ENCODE measurements at places on chromosomes 4 and X. TPM values are rescaled to one million over a fixed set of nuclear protein-coding genes. Genes with fewer than 3 reads are reported as not detected.

DNA sequence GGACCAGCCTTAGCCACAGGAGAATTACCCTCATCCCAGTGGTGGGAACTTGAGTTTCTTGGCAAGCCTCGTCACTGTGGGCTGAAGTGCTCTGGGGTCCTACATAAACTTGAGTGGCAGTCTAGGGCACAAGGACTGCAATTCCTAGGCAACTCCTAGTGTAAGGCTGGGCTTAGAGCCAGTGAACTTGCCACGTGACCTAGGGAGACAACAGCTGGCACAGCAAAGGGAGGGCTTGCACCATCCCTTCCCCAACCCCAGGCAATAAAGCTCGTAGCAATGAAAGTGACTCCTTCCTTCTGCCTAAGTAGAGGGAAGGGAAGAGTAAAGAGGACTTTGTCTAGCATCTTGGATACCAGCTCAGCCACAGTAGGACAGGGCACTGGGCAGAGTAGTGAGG is 81.8 kb downstream of the TEX11 start:
- H3K4me1 ChIP-seq: no peaks in the 10 kb centered on the region
- no peak overlapping the region for H3K27ac ChIP-seq

DNA sequence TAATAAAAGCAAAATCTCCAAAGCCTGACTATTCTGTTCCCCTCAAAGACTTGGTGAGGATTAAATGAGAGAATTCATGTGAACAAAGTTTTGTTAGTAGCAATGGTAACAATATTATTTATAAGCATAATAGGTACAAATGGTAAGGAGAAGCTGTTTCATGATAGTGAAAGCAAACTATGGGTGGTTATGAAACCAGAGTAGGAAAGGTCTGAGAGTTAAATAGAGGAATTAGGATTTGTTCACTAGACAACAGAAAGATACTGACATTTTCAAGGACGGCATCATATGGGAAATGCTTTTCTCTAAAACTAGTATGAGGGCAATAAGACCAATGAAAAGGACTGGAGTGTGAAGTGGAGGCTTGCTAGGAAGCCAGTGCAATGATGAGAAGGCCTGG is 128.6 kb upstream of the FTHL17 start:
- DNase-seq: no peak
- no peaks in the 10 kb centered on the region for H3K36me3 ChIP-seq
- H3K4me3 ChIP-seq: no peak overlapping the region
- no peaks in the 10 kb centered on the region for H3K4me1 ChIP-seq
- no peak overlapping the region for H3K27ac ChIP-seq

DNA sequence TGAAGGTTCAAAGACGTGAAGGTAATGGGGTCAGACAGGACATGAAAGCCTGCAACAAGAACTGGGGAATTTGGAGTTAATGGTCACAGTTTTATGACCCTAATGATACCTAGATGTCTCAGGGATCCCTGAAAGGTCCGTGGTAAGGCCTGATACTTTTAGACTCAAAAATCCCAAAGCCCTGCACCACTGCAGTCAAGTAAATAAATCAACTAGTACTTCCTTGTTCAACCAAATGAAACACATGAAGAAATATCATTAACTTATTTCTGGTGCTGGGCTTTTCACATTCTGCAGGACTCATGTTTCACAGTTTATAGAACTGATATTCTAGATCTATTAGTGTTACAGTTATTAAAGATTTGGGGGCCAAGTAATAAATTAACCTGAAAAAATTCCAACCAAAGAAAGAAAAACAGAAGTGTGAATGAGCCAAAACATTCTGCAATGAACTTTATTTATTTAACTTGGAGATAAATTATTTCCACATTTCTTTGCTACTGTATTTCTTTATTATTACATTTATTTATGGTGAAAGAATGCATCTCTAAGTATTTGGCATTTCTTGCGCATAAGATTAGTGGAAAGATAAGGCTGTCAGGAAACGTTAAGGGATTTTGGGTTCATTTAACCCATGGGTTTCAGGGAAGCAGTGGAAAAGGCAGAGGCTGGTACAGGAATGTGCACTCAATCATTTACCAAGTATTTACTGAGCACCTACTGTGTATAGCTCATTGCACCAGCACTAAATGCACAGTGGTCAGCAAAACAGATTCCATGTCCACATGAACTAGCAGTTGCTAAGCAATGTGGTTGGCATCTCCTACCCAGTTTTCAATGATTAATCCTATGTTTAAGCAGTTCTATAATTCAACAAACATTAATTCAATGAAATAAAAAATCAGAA is 8.7 kb downstream of the WDFY3 start:
- H3K4me3 ChIP-seq: no peak overlapping the region
- H3K4me1 ChIP-seq: no peaks in the 10 kb centered on the region
- no peaks in the 10 kb centered on the region for H3K27me3 ChIP-seq
- no peaks in the 10 kb centered on the region for H3K36me3 ChIP-seq
- H3K27ac ChIP-seq: no peak overlapping the region
- no peak for DNase-seq

DNA sequence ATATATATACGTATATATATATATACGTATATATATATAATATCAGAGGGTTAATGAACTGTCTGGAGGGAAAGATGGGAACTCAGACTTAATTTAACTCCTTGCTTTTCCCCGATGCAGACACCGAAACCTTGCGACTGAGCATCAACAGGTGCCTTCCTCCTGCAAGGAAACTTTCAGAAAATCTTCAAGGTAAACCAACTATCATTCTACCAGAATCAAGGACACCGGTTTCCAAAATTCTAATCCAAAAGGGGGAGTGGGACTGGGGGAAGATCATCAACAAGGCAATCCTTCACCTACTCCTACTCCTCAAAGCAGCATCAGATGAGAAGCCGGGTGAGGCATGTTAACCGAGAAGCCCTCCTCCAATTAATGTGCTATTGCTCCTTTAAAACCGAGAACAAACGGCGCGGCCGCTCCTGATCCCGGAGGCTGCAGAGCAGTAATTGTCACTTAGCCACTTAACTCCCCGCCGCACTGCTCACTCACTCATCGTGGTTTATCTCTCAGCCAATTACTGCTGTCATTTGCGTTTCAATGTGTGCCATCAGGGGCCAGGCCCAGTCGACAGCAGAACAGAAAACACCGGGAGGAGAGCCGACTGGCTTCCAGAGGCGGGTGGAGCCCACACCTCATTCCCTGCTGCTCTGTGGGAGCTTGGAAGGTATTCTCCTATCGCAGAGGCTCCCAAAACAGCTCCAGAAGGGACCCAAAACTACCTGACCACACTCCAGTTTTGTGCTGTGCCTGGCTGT is 61.7 kb downstream of the MAML3 start:
- peak overlapping the region; percentile 7 for H3K4me3 ChIP-seq
- H3K4me1 ChIP-seq: peaks cover 3% of the 10 kb centered on the region
- peak overlapping the region; percentile 48 for H3K27ac ChIP-seq
- no peaks in the 10 kb centered on the region for H3K36me3 ChIP-seq

DNA sequence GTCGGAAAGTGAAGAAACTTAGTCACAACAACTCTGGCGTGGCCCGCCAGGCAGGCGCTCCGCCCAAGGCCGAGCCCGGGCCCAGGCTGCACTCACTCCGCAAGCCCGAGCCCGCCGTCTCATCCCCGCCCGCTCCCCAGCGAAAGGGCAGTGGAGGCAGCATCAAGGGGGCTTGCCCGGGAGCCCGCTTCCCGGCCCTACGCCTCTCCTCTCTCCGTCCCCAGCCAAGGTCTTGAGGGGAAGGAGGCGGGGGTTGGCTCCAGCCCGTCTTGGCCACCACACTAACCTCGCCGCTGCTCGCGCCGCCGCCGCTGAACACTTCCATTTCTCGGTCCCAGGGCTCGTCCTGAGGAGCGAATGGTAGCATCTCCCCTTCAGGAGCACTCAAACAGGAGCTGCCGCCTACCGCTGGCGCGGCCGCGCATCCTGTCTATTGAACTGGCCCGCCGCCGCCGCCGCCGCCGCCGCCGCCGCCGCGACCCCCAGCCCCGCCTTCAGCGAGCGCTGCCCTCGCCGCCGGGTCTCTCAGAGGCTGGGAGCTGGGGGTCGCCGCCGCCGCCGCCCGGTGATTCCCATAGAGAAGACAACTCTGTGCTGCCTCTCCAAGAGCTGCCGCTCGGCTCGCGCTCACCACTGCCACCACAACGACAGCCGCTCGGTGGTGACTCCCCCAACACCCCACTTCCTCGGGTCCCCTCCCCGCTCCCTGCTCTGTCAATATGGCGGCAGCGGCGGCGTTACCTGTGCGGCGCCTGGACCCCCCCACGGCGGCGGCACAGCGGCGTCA is at the start of gene RPS6KA6:
RPS6KA6 (minus strand) TSS at position 667 of the 787 bp plus-strand sequence; CDS start at position 367, 300 bp downstream.
- peak within 1 kb of the TSS; percentile 61 for H3K27ac ChIP-seq
- no peaks in the 10 kb centered on the region for H3K27me3 ChIP-seq
- peak within 1 kb of the TSS; percentile 49 for H3K4me3 ChIP-seq
- H3K36me3 ChIP-seq: no peaks in the 10 kb centered on the region
- no peaks in the 10 kb centered on the region for H3K4me1 ChIP-seq
- DNase-seq: peak; percentile 33

GRCh38 chr4:80268936-80269335 is 2.5 kb downstream of the FGF5 start:
- DNase-seq: no peak
- no peaks in the 10 kb centered on the region for H3K36me3 ChIP-seq
- H3K4me1 ChIP-seq: no peaks in the 10 kb centered on the region
- H3K4me3 ChIP-seq: no peak overlapping the region

- H3K4me1 ChIP-seq: no peaks in the 10 kb centered on the region
- no peak overlapping the region for H3K27ac ChIP-seq
- DNase-seq: no peak
- H3K27me3 ChIP-seq: no peaks in the 10 kb centered on the region
Measured at GRCh38 chr4:119227690-119228089, 15.2 kb downstream of the USP53 start.

GRCh38 chrX:87299563-87300160 is 217.9 kb upstream of the KLHL4 start:
- no peak overlapping the region for H3K27ac ChIP-seq
- no peaks in the 10 kb centered on the region for H3K4me1 ChIP-seq
- DNase-seq: no peak
- no peaks in the 10 kb centered on the region for H3K27me3 ChIP-seq
- H3K4me3 ChIP-seq: no peak overlapping the region
- H3K36me3 ChIP-seq: no peaks in the 10 kb centered on the region

DNA sequence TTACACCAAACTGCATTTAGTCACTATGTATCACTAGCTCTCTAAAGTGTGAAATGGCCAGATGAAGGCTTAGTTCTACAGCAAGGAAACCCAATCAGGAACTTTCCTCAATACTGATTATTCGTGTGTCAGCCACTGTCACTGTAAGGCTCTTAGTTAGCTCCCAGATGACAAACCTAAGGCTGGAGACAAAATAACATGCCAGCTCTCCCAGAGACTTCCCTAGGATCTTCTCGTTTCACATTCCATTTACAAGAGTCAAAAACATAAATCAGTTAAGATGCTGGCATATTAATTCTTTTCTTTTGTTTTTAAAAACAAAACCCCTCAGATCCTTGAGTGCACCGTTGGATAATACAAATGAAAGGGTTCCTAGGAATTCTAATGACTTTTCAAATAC is 88.2 kb upstream of the TFDP3 start:
- H3K36me3 ChIP-seq: no peaks in the 10 kb centered on the region
- H3K4me1 ChIP-seq: no peaks in the 10 kb centered on the region
- no peak for DNase-seq
- H3K27ac ChIP-seq: no peak overlapping the region

Gene TASL
- 0.29 TPM for total RNA-seq

Gene HSFX3
- not detected for total RNA-seq

Gene AMOT
- total RNA-seq: 25.5 TPM

Gene GPR34
- total RNA-seq: 5.4 TPM

Gene C4orf54
- not detected for total RNA-seq

Gene SPANXA2
- not detected for total RNA-seq

Gene ATP8A1
- 21.3 TPM for total RNA-seq

Measured in uterus (tissue), 4 donors.